ENCODE measurements at places on chromosomes 1 and 21.

- no peak for DNase-seq
These were observed 115.0 kb upstream of the TMPRSS2 start for GRCh38 chr21:41622831-41623548.

GRCh38 chr1:230066031-230066430, 1.0 kb upstream of the GALNT2 start:
- no peak for DNase-seq

DNA sequence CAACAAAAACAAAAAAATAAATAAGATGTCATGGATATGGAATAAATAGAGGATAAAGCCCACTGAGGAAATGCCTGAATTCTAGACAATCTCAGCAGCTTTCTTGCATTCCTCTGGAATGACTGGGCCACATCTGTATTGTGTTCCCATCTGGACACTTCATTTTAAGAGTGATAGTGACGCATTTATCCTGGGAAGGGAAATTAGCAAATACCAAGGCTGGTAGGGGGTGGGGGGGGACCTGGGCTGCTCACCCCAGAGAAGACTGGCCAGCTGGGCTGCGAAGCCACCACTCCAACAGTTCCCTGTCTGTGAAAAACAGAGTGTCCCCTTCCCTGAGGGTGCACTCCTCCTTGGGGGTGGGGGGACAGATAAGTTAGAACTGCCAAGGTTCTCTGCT, 106.3 kb downstream of the HIVEP3 start:
- no peak for DNase-seq

- no peak for DNase-seq
These were observed 24.2 kb downstream of the ERG start for GRCh38 chr21:38474124-38474523.

DNA sequence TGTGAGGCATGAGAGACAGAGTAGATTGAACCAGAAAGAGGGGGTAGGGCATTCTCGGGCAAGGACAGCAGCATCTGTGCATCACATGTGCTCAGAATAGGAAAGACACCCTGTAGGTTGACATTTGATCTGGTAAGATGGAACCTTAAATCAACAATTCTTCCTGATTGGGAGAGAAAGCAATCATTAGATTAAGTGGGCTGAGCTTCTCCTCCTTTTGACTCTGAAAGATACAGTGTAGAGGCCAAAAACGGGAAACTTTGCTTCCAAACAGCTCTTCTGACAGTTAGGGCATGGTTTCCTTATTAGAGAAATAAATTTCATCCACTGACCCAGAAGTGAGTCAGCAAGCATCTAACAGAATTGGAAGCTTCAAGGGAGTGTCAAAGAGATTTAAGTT, 9.7 kb downstream of the KIF14 start:
- no peak for DNase-seq

- DNase-seq: peak; percentile 76
These were observed 12.2 kb downstream of the CITED4 start for GRCh38 chr1:40849801-40850592.

DNA sequence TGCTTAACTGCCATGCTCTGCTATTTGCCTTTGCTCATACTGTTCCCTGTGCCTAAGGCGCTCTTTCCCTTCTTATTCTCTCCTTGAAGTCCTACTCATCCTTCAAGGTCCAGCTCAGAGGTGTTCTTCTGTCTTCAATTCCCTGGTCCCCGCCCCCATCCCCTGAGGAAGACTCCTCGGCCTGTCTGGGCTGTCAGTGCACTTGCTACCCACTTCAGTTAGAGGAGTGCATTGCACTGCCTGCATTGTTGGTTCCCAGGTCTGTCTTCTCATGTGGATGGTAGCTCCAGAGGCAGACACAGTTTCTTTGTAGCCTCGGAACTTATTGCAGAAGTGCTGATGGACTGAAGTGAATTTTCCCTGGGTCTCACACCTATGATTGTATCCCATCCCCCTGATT, 194.0 kb downstream of the C1orf94 start:
- no peak for DNase-seq

- no peak for DNase-seq
These were observed 277.8 kb downstream of the LTN1 start for GRCh38 chr21:28714777-28715464.

- peak; percentile 30 for DNase-seq
These were observed at the start of gene GREM2 for GRCh38 chr1:240611619-240612480. TSS of gene GREM2 (minus strand) at chr1:240612155. CDS start at chr1:240493475, 118,680 bp downstream.

- DNase-seq: no peak
These were observed 69.3 kb upstream of the BCAR3 start for GRCh38 chr1:93750955-93751354.

DNA sequence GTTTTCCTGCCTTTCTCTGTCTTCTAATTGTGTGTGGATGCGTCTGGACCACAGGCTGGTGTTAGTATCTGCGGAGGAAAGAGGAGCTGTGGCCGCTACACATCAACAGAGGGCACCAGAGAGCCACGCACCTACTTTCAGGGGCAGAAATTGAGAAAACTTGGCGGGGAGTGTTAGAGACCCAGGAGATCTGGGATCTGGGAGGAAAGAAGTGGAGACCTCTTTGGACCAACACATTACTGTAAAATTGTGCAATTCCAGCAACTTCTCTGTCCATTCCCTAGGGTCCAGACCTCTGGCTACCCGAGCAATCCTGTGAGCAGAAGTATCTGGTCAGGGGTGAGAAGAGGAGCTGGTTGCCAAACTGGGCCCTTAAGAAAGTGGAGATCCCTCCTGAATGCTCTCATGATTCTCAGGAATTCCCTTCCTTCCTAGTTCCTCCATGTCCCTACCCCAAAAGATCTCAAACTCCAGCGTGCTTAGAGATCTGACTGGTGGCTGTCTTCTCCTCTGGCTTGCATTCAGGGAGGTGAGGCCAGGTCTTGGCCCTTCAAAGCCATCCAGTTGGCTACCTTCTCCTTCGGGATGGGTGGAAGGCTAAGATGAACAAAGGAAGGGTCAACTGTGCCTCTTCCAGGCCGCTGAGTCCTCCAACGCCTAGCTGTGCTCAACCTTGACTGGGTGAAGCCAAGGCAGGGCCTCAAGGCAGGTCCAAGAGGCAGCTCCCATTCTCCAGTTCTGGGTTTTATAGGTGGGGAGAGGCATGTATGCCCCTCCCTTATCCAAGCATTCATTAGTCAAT, 1.2 kb upstream of the KIRREL1 start:
- DNase-seq: peak; percentile 32

DNA sequence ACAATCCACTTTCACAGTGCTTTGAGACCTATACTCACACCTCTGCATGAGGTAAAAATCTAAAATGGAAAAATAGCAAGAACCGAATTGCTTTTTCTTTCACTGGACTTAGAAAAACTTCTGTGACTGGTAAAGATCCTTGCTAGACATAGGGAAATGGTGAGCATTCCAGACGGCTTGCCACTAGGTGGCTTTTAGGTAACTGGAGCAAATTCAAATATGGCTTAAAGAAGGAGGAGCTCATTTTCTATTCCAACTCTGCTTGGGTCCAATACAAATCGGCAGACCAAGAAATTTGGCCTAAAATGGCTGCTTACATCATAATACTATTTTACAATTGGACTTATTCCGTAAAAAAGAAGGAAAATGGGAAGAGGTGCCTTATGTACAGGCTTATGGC, 977.9 kb downstream of the ADGRL2 start:
- DNase-seq: no peak

GRCh38 chr1:36982709-36983108, 51.6 kb downstream of the GRIK3 start:
- DNase-seq: no peak

GRCh38 chr1:76018045-76018444, 56.5 kb upstream of the ST6GALNAC3 start:
- no peak for DNase-seq

DNA sequence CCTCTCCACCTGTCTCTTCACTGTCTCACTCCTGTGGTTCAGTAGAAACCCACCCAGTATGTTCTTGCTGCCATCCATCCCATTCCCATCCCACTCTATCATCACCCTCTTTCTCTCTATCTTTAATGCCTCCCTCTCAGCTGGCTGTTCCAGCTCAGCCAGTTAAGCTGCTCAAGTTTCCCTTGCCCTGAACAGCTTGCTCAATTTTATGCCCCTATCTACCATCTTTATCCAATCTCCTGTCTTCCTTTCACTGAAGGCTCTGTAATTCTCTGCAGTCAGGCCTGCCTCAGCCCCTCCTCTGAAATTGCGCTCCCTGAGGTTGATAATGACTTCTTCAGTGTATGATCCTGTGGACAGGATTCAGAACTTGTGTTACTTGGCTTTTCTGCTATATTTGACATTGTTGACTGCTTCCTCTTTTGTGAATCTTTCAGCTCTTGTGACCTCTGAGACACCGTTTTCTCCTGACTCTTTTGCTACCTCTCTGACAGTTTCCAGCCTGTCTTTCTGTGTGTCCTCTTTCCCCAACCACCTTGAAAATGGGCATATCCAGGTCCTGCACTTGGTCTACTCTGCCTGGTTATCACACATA, 13.9 kb upstream of the BCAR3 start:
- DNase-seq: no peak

DNA sequence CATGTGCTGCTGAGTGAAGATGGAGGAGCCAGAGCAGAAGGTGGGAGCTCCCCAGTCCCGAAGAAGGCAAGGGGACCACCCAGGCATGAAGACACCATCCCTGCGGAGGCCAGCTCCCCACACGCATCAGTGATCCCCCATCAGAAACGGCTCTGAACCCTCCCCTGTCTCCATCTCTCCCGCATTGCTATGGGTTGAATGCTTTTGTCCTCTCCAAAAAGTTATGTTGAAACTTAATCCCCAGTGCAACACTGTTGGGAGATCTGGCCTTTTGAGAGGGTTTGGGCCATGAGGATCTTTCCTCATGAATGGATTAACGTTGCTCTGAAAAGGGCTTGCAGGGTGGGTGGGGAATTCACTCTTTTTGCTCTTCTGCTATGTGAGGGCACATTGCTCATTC, 147.6 kb downstream of the AJAP1 start:
- DNase-seq: no peak

- DNase-seq: no peak
These were observed 10.1 kb downstream of the DIPK1A start for GRCh38 chr1:92951141-92951582.

DNA sequence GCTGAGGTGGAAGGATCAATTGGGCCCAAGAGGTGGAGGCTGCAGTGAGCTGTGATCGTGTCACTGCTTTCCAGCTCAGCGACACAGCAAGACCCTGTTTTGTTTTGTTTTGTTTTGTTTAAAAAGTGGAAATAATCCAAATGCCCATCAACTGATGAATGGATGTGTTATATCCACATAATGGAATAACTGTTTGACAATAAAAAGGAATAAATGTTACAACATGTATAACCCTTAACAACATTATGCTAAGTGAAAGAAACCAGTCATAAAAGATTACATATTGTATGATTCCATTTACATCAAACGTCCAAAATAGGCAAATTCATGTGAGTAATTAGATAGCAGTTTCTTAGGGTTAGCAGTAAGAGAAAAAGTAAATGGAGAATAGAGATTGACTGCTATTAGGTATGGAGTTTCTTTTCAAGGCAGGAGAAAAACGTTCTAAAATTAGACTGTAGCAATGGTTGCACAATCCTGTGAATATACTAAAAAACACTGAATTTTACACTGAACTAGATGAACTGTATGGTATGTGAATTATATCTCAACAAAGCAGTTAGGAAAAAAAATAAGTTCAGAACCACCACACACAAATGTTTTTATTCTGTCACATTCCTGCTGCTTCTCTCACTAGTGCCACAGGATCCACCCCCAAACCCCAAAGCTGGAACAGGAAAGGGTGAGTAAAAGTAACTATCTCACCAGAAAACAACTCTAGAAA, 15.7 kb downstream of the FOXJ3 start:
- DNase-seq: peak; percentile 6

DNA sequence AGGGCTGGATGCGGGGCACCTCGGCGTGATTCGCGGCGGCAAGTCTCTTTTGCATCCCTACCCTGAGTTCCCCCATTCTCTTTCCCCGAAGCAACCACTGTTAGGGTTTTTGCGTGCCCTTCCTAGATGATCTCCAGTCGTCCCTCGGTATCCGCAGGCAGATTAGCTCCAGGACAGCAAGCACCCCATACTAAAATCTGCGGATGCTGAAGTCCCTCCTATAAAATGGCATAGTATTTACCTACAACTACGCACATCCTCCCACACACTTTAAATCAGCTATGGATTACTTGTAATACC, 22.8 kb upstream of the CFAP126 start:
- DNase-seq: no peak

DNA sequence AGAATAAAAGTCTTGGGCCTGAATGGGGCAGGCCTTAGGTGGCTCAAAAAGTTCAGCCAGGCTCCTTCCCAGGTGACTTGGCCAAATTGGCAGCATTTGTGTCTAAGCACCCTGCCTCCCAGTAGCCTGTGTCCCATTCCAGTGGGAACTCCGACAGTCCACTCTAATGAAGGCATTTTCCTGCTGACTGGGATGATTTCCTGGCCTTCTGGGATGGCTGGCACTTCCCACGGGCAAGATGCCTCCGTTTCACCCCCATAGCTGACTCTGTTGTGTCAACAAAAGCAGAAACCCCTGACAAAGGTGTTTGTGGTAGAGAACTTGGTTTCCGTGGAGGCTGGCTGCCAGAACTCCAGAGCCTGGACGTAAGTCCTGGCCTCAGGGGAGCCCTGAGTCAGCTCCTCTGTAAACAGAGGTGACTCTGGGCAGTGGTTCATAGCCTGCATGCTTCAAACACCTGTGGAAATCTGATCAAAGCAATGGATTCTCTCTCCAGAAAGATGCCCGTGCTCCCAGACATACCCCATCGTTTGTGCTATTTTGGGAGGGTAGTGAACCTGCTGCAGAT, 36.6 kb downstream of the WNT3A start:
- no peak for DNase-seq

GRCh38 chr1:44661781-44662682, 12.2 kb downstream of the TMEM53 start:
- DNase-seq: no peak

- DNase-seq: no peak
These were observed 66.2 kb upstream of the B3GALT5 start for GRCh38 chr21:39546522-39546921.

- no peak for DNase-seq
These were observed 8.3 kb downstream of the SDE2 start for GRCh38 chr1:225990705-225991464.

DNA sequence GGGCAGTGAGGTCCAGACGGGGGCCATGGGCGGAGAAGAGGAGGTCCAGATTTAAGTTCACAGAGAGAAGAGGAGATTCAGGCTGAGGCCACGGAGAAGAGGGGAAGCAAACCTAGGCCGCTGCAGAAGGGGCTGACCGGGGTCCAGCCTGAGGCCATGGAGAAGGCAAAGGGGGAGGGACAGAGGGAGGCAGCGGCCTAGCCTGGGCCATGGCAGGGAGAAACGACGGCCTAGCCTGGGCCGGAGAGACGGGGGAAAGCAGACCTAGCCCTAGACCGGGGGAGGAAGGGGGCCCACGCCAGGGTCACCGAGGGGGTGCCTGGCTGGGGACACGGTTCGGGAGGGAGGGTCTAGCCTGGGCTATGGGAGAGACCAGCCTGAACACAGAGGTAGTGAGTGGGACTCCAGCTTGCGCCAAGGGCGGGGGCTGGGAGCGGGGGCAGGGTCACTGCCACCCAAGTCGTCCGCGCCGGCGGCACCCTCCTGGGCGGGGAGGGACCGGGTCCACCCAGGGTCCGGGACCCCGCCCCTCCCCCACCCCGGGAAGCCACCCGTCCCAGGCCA, 459 bp downstream of the CAPZB start:
- DNase-seq: no peak

- DNase-seq: no peak
These were observed 5.4 kb downstream of the HMGN2 start for GRCh38 chr1:26477446-26478152.
